ENCODE measurements at places on chromosomes 3 and 15. TPM values are rescaled to one million over a fixed set of nuclear protein-coding genes. Genes with fewer than 3 reads are reported as not detected.

DNA sequence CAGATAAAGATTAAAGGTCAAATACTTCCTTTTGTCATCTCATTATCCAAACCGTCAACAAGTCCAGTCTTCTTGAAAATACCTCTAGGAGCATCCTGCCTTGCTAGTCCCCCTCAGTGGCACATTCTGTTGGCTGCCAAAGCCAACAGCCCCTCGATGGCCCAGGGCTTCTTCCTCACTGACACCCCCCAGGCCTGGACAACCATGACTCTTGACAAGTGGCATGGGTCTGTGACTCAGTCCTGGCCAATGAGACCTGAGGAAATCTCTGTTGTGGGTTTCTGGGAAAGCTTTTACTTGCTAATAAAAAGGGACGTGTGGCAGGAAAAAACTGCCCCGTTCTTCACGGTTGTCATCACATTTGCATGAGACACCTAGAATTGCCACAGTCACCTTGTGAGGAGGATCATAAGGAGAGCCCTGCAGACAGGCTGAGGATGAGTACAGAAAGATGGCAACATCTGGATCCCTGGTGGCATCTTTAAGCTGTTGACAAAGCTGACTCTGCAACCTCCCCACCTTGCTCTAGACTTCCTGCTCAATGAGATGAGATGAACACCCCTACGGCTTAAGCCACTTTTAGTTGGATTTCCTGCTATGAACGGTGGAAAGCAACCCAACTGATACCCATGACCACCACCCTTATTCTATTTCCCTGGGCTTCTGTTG, 81.5 kb downstream of the OXNAD1 start:
- no peak overlapping the region for H3K27ac ChIP-seq
- DNase-seq = peak; percentile 16
- no peaks in the 10 kb centered on the region for H3K27me3 ChIP-seq
- no peak overlapping the region for H3K4me3 ChIP-seq

DNA sequence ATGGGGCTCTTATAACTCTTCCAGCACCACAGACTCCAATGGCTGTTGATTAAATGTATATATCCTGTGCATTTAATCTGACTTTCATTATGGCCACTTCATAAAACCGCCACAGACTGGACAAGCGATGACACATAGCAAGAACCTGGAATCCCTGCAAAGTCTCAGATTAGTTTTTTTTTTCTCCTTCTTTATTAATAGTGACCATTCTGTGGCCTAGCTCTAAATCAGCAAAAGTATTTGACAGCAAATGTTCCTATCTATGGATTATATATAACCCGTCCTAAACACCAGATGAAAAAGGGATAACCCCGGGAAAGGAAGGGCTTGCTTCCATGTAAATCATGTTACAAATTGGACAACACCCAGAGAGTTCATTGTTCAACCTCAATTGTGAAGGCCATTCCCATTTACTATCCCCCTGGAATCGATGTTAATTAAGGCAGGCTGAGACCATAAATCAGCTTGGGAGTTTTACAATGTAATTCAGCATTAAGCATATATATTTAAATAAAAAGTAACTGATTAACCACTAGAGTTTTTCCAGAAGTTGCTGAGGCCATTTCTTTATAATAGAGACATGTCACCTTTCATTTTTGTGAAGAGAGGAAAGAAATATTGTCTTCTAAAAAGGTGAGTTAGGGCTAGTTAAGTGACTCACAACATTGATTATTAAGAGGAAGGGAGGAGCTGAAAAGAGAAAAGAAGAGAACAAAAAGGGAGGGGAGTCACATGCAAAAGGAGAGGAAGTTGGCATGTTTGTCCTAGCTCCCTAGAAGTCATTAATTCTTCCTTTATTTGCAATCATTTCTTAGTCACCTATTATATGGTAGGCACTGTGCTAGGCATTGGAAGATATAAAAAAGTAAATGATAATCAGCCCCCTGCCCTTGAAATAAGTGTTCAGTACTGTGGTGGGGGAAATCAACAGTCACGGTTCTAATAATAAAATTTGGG, 26.2 kb downstream of the ALDH1A2 start:
- no peak overlapping the region for H3K27ac ChIP-seq
- no peaks in the 10 kb centered on the region for H3K4me1 ChIP-seq
- no peak for DNase-seq
- H3K36me3 ChIP-seq = no peaks in the 10 kb centered on the region
- no peak overlapping the region for H3K4me3 ChIP-seq
- peaks cover 16% of the 10 kb centered on the region for H3K27me3 ChIP-seq

AP3B2 gene
- total RNA-seq = 0.12 TPM

- H3K4me1 ChIP-seq = no peaks in the 10 kb centered on the region
- H3K27ac ChIP-seq = no peak overlapping the region
- no peak overlapping the region for H3K4me3 ChIP-seq
- H3K36me3 ChIP-seq = no peaks in the 10 kb centered on the region
These were observed 196.2 kb upstream of the MRPL3 start for GRCh38 chr3:131699001-131699400.

CXCR6 gene
- 23.7 TPM for total RNA-seq

DNA sequence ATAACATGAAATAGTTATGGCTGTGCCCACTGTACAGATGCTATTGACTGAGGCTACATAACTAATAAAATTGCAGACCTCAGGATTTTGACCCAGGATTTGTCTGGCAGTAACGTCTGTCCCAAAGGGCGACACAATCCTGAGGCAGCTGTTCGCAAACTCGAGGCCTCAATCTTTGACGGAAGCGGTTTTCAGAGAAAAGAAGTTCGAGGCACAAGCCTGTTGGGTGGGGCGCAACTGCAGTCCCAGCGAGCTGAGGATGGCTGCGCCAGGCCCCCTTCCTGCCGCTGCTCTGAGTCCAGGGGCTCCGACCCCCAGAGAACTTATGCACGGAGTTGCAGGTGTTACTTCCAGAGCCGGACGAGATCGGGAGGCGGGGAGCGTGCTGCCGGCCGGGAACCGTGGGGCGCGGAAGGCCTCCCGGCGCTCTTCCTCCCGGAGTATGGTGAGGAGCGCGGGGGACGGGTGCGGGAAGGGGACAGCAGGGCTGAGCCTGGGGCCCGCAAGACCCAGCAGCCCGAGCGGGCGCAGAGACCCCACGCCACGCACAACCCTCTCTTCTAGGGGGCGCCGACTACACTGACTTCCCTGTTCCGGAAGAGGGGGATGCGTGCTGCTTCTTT, at the start of gene PARP15:
PARP15 (plus strand) TSS at position 242 of the 623 bp plus-strand sequence; CDS start at position 260, 18 bp downstream.
- peak; percentile 51 for DNase-seq
- H3K27me3 ChIP-seq = no peaks in the 10 kb centered on the region
- H3K27ac ChIP-seq = peak within 1 kb of the TSS; percentile 74
- H3K4me3 ChIP-seq = peak within 1 kb of the TSS; percentile 89
- peaks cover 22% of the 10 kb centered on the region for H3K4me1 ChIP-seq

DNA sequence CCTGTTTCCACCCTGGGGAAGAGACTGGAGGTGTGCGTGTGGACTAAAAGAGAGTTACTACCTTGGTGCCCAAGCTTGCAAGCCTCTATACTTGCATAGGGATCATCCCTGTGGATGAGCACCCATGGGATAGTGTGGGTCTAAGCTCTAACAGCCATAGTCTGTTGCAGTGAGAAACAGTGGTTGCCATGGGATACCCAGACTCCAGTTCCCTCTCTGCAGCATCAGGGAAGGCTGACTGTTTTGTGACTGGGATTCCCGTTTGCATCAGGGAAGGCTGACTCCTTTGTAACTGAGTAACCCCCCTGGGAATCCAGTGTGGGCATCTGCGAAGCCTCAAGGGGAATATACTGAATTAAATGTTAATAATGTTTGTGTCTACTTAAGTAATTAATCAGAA, 196.1 kb downstream of the ZNF621 start:
- DNase-seq = no peak
- H3K27me3 ChIP-seq = no peaks in the 10 kb centered on the region
- H3K4me1 ChIP-seq = no peaks in the 10 kb centered on the region
- no peaks in the 10 kb centered on the region for H3K36me3 ChIP-seq
- H3K27ac ChIP-seq = no peak overlapping the region
- no peak overlapping the region for H3K4me3 ChIP-seq

DNA sequence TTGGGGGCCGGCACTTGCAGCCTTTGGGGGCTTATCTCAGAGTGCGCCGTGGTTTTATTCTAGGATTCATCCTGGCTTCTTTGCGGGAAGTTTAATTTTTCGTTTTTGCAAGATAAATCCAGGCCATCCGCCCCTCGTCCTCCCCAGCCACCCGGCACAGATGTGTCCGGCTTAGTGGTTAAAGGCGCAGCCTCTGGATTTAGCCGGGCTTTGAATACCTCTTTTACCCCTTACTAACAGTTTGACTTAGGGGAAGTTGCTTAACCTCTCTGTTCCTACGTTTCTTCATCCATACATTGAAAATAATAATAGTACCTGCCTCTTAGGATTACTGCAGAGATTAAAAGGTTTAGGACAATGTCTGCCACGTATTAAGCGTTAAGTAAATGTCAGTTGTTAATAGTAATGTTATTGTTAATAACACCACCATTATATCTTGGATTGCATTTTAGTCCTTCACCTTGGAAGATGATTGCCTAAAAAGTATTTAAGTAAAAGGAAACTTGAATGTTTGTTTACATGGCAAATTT, 714 bp downstream of the ECT2 start:
- H3K36me3 ChIP-seq = no peaks in the 10 kb centered on the region
- peaks cover 4% of the 10 kb centered on the region for H3K27me3 ChIP-seq
- peak overlapping the region; percentile 89 for H3K4me3 ChIP-seq

GRCh38 chr3:149706905-149707304, 45.4 kb downstream of the COMMD2 start:
- no peaks in the 10 kb centered on the region for H3K4me1 ChIP-seq
- H3K36me3 ChIP-seq = no peaks in the 10 kb centered on the region
- no peaks in the 10 kb centered on the region for H3K27me3 ChIP-seq
- no peak overlapping the region for H3K27ac ChIP-seq

DNA sequence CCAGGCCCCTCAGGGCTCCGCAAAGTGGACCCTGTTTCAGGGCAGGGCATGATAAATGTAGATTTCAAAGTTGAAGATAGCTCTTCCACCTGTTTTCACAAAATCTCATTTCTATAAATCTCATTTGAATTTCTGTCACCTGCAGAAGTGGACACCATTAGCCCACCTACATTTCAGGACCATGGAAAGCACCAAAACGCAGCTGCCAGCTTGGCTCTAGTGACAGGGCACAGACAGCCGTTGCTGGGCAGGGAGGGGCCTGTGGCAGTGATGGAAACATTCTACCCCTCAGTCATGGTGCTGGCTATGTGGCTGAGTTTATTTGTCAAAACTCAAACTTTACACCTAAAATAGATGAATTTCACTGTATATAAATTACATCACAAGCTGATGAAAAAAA, 40.4 kb downstream of the PRR23E start:
- H3K4me1 ChIP-seq = no peaks in the 10 kb centered on the region
- H3K36me3 ChIP-seq = no peaks in the 10 kb centered on the region
- DNase-seq = no peak
- no peak overlapping the region for H3K27ac ChIP-seq

DNA sequence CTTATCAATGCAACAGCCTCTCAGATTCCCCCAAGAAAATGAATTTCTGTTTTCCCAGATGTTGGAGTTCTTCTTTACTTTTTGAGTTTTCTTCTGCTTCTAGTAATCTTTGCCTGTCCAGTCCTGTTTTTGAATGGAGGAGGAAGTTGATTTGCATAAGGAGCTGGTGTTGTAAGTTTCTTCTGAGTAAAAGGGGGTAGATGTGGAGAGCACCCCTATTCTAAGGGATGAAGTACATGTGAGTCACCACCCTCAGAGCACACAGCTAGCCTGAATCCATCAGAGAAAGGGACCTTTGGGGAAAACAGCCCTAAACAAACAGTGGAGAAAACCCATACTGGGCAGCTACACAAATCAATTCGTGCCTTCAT, 34.5 kb downstream of the ACAA1 start:
- peaks cover 8% of the 10 kb centered on the region for H3K27me3 ChIP-seq
- no peak overlapping the region for H3K4me3 ChIP-seq
- no peak overlapping the region for H3K27ac ChIP-seq
- no peaks in the 10 kb centered on the region for H3K36me3 ChIP-seq
- DNase-seq = no peak

- H3K27me3 ChIP-seq = no peaks in the 10 kb centered on the region
- no peaks in the 10 kb centered on the region for H3K36me3 ChIP-seq
- no peak overlapping the region for H3K4me3 ChIP-seq
- H3K27ac ChIP-seq = no peak overlapping the region
- no peaks in the 10 kb centered on the region for H3K4me1 ChIP-seq
- no peak for DNase-seq
These were observed 142.8 kb downstream of the CHL1 start for GRCh38 chr3:339351-339750.

DNA sequence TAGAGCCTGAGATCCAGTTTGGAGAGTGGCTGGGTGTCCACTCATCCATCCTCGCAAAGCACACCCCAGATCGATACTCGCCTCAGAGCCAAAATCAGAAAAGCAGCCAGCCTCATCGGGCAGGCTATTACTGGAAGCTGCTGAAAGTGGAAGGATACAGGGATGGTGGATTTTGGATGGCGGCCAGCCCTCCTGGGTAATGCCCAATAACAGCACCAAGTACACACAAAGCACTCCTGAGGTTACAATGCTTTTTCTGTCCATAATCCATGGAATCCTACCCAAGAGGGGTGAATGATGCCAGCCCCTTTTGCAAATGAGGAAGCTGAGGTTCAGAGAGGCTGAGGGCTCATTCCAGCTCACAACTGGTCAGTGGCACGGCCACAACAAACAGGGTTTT, 93.1 kb upstream of the SLC6A11 start:
- peaks cover 3% of the 10 kb centered on the region for H3K27me3 ChIP-seq
- no peak overlapping the region for H3K27ac ChIP-seq
- DNase-seq = no peak
- H3K4me1 ChIP-seq = no peaks in the 10 kb centered on the region
- H3K4me3 ChIP-seq = no peak overlapping the region
- H3K36me3 ChIP-seq = no peaks in the 10 kb centered on the region

- H3K4me3 ChIP-seq = peak overlapping the region; percentile 66
- H3K4me1 ChIP-seq = peaks cover 64% of the 10 kb centered on the region
- DNase-seq = no peak
- peak overlapping the region; percentile 92 for H3K27ac ChIP-seq
- H3K27me3 ChIP-seq = no peaks in the 10 kb centered on the region
These were observed 1.6 kb upstream of the WDR82 start for GRCh38 chr3:52280050-52280461.

- no peaks in the 10 kb centered on the region for H3K36me3 ChIP-seq
- H3K4me1 ChIP-seq = no peaks in the 10 kb centered on the region
- no peak overlapping the region for H3K27ac ChIP-seq
- no peaks in the 10 kb centered on the region for H3K27me3 ChIP-seq
These were observed 33.6 kb downstream of the MYO5A start for GRCh38 chr15:52495125-52495524.

ASB14 gene
- total RNA-seq = not detected

All from CD4-positive, CD25-positive, alpha-beta regulatory T cell (primary cell).